ENCODE measurements at places on chromosomes 1 and 21. TPM values are rescaled to one million over a fixed set of nuclear protein-coding genes. Genes with fewer than 3 reads are reported as not detected.

The FMO2 gene
- not detected for total RNA-seq

The ESPN gene
- total RNA-seq = not detected

The PDZK1 gene
- total RNA-seq = 204 TPM

The TMPRSS2 gene
- total RNA-seq = not detected

The ACTL8 gene
- total RNA-seq = not detected

The SLAMF9 gene
- total RNA-seq = 6.8 TPM

The FRRS1 gene
- total RNA-seq = 10.1 TPM

The SEC16B gene
- 2.4 TPM for total RNA-seq

The RHCE gene
- total RNA-seq = 1.2 TPM

The GPR52 gene
- total RNA-seq = 3.5 TPM

The DCLRE1B gene
- total RNA-seq = 3.1 TPM

The KRTAP21-2 gene
- total RNA-seq = not detected

The ATAD3C gene
- total RNA-seq = 3.5 TPM

The KRTAP8-1 gene
- not detected for total RNA-seq

The NBPF10 gene
- 0.65 TPM for total RNA-seq

The DMRTA2 gene
- total RNA-seq = not detected

The VWA5B1 gene
- not detected for total RNA-seq

The ANP32E gene
- total RNA-seq = 20.1 TPM

The THEMIS2 gene
- 0.22 TPM for total RNA-seq

The SERPINC1 gene
- total RNA-seq = not detected

The TMEM82 gene
- not detected for total RNA-seq
